ENCODE measurements at places on chromosomes 2 and 18.

GRCh38 chr2:4002841-4003403 lies 299.5 kb downstream of the DCDC2C start:
- no peak for DNase-seq

DNA sequence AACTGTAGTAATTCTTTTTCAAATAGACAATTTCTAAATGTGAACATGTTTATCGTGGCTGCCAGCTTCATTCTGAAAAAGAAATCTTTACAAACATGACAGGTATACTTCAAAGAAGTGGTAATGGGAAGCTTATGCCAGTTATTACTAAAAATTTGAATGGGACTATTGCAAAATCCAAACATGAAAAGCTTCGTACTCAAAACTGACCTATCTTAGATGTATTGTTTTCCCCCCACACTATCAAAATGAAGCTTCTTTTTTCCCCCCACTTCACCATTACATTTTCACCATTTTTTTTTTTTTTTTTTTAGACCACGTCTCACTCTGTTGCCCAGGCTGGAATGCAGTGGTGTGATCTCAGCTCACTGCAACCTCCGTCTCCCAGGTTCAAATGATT lies 50.4 kb upstream of the SERTAD2 start:
- DNase-seq = no peak

GRCh38 chr2:177728920-177729319 lies 336.3 kb downstream of the AGPS start:
- no peak for DNase-seq

DNA sequence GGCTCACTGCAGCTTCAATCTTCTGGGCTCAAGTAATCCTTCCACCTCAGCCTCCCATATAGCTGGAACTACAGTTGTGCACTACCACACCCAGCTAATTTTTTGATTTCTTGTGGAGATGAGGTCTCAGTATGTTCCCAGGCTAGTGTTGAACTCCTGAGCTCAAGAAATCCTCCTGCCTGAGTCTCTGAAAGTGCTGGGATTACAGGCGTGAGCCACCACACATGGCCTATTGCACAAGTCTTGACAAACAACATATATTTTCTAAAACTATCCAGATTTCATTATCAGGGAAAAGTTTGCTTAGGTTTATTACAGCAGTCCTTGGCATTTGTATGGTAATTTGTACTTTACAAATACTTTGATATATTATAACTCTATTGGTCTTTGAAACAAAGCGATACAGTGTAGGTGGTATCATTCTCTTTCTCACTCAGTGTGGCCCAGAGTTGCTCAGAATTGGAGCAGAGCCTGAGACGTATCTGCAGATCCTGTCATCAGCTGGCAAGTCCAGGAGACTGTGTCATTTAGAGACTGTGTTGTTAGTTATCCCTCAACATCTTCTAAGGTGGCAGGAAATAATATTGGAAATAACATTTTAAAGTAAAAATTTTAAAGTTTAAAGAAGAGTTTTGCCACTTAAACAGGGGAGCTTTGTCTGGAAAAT lies 41.4 kb downstream of the PDK1 start:
- no peak for DNase-seq

- DNase-seq = no peak
Measured at GRCh38 chr2:174666845-174667244, 69.2 kb upstream of the WIPF1 start.

GRCh38 chr18:25669741-25670140 lies 317.8 kb upstream of the ZNF521 start:
- no peak for DNase-seq

GRCh38 chr2:183250472-183250871 lies 126.2 kb downstream of the NUP35 start:
- DNase-seq = no peak

GRCh38 chr2:119181791-119182445 lies 23.4 kb upstream of the C1QL2 start:
- no peak for DNase-seq

GRCh38 chr2:180651596-180651995 lies 328.8 kb upstream of the UBE2E3 start:
- no peak for DNase-seq

DNA sequence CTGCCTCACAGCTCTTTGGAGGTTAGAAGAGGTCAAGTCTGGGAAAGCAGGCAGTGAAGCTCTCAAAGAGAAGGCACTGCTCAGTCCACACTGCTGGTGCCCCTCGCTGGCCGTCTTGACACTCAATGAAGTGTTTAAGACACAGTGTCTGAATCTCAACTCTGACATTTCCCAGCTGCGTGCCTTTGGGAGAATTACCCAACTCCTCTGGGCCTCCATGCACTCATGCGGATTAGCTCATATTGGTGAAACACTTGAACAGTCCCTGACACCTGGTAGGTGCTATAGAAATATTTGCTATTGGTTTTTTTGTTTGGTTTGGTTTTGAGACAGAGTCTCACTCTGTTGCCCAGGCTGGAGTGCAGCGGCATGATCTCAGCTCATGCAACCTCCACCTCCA lies 281.0 kb downstream of the SRBD1 start:
- no peak for DNase-seq

DNA sequence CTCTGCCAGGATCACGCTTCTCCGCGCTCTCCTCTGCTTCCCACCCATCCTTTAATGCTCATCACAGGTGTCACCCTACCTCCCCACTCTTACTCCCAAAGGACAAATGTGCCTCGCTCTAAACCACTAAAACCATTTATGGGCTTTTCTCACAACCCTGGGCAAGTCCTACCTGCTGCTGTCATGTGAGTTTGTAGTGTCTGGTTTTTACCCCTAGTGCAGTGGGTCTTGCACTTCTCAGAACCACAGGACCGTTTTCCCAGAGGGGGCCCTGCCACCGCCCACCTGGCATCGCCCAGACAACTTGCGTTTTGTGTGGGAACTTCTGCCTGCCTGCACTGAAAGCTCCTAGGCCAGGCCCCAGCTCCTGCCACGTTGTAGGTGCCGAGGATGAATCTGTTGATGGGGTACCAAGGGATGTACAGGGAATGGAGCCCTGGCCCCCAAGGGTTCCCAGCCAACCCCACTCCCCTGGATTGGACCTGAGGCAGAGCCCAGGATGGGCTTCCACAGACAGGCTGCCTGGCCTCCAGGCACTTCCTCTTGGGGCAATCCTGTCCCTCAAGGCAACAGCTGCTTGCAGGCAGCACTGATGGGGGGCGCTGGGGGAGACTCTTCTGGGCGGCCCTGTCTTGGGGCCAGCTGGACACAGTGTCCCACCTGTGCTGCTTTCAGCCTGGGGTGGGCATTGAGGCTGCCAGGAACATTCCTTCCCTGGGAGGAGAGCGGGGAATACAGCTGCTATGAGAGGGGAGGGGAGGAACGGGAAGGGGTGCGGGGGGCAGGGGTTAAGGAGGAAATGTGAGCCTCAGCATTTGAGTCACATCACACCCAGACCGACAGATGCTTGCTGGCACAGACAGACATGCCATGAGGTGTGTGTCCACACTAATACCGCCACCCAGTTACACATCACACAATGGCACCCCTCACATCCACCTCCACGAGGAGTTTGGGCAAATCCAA lies 176.3 kb downstream of the ZFP36L2 start:
- no peak for DNase-seq

GRCh38 chr2:68368654-68369336 lies 3.7 kb downstream of the PLEK start:
- DNase-seq = no peak

GRCh38 chr2:7033136-7033960 lies 116.1 kb downstream of the RNF144A start:
- no peak for DNase-seq

DNA sequence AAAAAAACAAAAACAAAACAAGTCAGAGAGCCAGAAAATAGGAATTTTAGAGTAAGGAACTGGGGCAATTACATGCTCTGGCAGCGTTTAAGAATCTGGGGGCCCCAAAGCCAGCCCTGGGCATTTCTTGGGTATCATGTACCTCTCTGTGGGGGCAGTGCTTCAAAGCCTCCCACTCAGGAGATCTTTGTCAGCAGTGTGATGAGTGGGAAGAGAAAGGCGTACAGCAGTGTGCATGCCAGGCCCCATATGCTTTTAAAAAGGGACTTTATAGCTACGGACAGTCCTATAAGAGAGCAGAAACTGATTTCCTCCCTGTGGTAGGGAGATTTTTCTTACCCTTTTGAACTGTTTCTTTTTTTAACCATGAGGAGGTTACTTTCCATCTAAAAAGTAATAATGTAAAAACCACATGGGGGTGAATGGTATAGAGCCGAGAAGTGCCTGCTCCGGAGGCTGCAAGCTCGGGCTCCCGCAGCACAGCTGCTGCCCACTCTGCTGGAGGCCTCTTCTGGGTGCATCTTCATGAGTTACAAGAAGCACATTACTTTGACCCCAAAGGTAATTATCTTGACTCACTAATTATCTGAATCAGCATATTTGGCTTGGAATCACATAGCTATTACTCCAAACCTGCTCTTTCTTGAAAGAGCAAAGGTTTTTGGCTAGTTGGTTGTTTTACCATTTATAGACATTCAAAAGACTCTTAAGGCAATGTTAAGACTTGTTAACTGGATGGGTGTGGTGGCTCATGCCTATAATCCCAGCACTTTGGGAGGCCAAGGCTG lies 46.4 kb downstream of the PROC start:
- DNase-seq = no peak

GRCh38 chr2:33927756-33928155 lies 328.7 kb upstream of the FAM98A start:
- no peak for DNase-seq

GRCh38 chr2:24972315-24972961 lies 683 bp upstream of the DNAJC27 start:
- peak; percentile 27 for DNase-seq

DNA sequence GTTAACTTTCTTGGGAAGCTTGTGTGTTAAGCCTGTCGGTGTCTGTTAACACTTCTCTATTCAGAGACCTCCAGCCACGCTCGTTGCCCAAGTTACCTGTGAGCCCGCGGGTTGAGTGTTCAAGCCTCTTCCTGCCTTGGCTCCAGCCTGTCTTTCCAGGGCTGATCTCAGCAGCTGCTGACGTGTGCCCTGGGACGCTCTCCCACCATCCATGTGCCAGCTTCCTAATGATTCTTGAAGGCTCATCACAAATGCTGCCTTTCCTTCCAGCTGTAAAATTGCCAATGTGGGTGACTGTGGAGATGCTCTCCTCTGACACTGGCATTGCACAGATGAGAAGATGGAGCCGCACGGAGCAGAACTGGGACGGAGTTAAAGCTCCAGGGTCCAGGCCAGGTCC lies 6.1 kb downstream of the RNF144A start:
- DNase-seq = no peak

Measured in stimulated activated CD4-positive, alpha-beta T cell treated with anti-CD3 and anti-CD28 coated beads, Interleukin-12 subunit alpha, Interleukin-12 subunit beta, amount 100 ng/mL, for 4 hours (primary cell).